ENCODE measurements at places on chromosomes 11 and 22.

DNA sequence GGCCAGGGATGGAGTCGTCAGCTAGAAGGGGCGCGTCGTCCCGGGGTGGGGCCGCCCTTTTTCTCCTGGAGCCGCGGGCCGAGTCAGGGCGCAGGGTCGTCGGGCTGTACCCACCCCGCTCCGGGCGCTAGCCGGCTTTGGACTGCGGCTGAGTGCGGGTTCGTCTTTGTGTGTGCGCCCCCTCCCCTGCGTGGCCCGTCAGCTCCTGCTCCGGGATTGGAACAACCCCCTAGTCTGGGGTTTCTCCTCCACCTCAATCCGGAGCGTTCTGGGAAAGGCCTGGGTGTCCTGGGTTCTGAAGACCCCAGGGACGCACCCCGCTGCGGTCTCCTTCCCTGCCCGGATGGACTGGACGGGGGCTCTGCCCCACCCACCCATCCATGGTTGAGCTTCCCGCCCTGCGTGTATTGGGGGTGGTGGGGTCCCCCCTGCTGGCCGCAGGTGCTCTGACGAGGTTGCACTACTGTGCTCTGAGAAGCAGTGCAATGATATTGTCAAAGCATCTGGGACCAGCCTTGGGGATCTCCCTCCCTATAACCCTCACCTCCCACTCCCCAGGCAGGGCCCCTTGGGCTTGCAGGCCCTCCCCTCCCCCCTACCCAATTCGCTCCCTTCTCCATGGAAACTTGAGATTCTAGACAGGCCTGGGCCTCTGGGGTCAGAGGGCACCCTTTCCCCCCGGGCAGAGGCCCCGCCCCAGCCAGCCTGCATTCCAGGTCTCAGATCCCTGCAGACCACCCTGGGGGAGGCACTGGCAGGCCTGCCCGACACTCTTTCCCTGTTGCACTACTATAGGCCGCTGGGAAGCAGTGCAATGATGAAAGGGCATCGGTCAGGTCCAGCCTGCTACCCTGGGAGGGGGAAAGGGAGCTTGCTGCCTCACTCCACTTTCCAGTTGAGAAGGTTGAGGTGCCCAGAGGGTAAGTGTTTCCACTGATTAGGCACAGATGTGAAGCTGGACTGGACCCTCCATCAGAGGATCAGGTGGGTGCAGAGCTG, 10.7 kb downstream of the SDF2L1 start:
- DNase-seq, result no peak

- DNase-seq, result peak; percentile 98
These were observed 378.7 kb downstream of the NTM start for GRCh38 chr11:131749101-131749500.

DNA sequence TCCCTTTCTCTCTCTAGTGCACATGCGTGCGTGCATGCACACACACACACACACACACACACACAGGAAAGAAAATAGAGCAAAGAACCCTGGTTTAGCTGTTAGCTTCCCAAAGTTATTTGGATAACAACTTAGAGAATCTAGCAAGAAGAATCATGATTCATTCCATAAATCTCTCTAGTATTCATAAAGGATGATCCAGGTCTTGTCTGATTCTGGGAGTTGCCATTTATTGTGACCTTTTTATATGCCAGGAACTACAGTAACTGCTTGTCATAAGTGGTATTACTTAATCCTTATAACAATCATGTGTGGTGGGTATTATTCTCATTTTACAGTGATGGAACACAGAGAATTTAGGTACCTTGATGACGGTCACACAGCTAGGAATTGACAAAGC, 141.5 kb upstream of the MTMR2 start:
- no peak for DNase-seq

DNA sequence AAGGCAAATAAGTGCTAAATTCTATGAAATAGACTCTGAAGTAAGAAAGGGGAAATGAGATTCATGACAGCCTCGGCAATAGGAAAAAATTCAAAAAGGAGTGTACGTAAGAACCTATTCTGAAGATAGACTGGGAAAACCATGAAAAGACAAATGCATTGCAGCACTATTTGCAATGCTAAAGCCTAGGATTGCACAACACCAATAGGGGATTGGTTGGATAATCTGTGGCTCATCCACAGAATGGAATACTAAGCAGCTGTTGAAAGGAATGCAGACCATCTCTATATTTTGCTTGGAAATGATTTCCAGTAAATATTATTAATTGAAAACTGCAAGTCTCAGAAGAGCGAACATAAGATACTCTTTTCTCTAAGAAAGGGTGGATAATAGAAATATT, 91.7 kb upstream of the CLMP start:
- no peak for DNase-seq

GRCh38 chr11:69841859-69842698, 22.9 kb upstream of the FGF3 start:
- DNase-seq, result peak; percentile 41

DNA sequence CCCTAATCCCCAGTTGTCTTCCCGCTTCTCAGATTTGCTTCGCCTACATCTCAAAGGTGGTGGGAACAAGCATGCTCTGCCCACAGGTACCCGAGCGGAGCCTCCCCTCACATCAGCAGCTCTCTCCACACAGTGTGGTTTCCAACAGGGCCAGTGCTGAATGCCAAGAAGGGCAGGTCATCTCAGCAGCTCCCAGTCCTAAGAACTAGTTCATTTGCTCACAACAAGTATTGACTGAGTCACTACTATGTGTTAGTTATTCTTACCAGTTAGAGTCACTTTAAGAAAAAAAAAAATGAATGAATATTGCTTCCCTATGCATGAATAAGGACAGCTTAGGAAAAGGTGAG, 66.2 kb downstream of the THAP12 start:
- peak; percentile 30 for DNase-seq

GRCh38 chr11:78941226-78941851, 366.7 kb upstream of the NARS2 start:
- DNase-seq, result no peak

GRCh38 chr11:72773696-72774095, 20.2 kb downstream of the STARD10 start:
- DNase-seq, result no peak

DNA sequence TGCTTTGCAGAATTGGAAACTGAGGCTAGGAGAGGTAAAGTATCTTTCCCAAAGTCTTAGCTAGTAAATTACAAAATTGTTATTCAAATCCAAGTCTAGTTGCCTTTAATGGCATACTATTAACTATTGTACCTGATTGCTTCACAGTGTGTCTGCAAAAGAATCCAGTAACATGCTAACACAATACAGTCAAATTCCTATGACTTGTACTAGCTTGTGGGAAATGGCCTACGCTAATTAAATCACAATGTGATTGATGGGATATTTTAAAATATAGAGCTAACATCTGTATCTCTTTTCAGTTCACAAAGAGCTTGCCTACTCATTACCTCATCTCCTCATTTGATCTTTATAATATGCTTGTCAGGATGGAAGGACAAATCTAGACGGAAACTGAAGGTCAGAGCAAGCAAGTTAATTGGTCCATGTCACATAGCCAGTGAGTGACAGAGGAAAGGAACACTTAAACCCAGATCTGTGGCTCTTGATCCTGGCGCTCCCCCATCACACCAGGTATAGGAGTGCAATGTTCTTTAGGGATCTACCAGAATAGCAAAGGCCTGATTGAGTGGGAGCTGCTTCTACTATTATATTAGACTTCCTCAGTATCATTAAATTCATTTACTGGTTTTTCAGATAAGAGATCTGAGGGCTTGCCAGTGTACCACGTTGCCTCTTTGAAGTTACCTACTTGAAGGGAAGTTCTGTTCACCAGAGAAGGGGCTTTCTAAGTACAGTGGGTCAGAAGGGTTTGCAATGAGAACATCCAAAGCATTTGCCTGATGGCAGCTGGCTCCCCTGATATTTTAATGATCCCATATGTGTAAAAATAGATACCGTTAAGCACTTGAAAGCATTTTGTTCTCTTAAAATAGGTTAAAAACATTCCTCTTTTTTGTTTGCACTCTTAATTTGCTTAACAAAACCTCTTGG, 213.6 kb upstream of the SESN3 start:
- no peak for DNase-seq

DNA sequence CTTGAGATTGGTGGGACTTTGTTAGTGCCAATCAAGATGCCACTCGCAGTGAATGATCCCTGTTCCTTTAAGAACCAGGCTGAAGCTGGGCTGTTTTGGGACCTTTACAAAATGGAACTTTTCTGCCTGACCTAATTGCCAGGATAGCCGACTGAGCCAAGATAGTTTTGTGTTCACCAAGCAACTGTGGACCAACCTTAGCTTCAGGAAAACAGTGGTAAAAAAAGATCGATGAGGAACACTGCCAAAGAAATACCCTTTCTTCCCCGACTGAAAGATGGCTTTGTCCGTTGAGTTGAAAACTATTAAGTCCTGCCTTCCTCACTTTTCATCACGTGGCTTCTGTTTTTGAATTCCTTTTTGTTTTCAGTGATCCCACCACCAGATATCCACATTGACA, 157.9 kb upstream of the SORL1-AS1 start:
- DNase-seq, result no peak

GRCh38 chr11:112620621-112621394, 340.4 kb upstream of the NCAM1 start:
- peak; percentile 60 for DNase-seq

- no peak for DNase-seq
These were observed 20.0 kb upstream of the RAB39A start for GRCh38 chr11:107908211-107908610.

DNA sequence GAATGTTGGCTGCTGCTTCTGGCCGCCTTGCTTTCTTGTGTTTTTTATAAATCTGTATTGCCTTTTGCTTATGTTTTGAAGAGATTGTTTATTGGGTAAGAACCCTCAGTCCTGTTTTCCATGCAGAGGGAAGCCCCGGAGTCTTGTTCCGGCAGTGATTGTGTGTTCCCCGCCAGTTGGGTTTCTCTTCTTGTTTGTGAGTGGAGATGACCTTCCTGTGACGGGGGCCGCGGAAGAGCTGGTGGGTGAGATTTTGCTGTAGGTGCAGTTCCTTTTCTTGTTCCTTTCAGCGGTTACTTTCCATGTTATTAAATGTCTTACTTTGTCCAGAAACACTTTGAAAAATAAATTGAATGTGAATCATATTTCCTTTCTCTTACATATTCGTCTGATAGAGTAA, 8.3 kb downstream of the TBC1D22A start:
- no peak for DNase-seq

GRCh38 chr22:46456818-46457163, 80.6 kb downstream of the CELSR1 start:
- no peak for DNase-seq

- no peak for DNase-seq
These were observed 4.1 kb upstream of the OR5J2 start for GRCh38 chr11:56172256-56172830.

- no peak for DNase-seq
These were observed 62.0 kb upstream of the THY1 start for GRCh38 chr11:119484741-119485605.

DNA sequence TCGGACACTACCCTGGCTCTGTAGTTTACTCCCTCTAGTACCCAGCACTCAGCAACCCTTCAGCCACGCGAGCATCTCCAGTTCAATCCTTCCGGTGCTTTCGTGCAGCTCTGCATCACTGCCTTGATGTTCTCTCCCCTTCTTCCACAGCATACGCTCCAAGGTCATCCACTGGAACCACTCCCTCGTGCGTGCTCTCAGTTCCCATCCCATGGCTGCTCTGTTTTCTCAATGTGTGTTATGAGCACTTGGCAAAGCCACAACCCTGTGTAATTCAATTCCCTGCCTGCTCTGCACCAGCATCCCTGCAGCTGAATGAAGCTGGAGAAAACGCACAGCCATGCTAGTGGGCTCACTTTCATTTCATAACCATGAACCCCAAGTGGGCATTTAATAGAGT, 38.5 kb upstream of the NFRKB start:
- DNase-seq, result no peak

DNA sequence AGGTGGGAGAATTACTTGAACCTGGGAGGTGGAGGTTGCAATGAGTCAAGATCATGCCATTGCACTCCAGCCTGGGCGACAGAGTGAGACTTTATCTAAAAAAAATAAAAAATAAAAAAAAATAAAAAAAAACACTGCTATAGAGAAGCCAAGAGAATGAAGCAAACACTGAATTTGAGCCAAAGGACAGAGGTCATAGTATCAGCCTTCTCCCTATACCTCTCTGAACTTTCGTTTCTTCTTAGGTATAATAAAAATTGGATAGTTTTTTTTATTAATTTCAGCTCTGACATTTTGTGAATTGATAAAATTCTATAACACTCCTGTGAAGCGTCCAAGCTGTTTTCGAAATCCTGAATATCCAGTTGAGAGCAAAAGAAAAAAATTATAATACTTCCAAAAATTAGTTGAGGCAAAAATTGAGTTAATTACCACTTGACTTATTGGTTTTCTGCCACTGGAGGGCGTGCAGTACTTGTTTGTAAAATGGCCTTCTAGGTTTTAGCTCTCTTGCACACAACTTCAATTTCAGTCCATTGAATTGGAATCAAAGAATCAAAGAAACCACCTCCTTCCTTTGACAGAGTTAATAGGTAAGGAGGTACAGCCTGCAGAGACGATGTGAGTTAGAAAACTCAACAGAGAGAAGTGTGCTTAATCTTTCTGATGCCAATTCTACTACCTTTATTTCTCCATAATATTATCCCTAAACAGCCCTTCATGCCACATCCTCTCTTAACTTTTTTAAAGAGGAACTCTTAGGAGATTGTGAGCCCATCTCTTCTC, 143.2 kb downstream of the BBOX1 start:
- DNase-seq, result peak; percentile 50

DNA sequence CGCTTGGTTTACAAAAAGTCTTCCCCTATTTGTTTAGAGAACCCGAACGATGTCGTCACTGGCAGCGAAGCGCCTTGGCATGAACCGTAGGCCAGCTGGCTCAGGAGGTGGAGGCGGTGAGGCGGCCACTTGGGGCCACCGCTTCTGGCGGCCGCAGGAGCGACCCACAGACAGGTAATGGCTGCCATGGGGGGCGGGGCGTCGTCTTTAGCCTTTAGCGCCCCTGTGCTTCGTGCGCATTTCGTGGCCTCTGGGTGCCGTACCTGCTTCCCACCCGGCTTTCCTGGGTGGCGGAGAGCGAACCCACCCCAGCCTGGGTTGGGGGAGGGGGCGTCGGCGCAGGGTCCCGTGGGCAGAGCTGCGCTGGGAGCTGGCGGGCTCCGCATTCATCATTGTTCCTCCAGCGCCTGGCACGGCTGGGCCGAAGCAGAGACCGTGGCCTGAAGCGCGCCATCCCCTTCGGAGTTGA, 469 bp upstream of the OSBP2 start:
- DNase-seq, result peak; percentile 15

GRCh38 chr11:66388780-66389386, 17.3 kb upstream of the SLC29A2 start:
- peak; percentile 44 for DNase-seq

GRCh38 chr11:79314906-79315689, 125.7 kb downstream of the TENM4 start:
- DNase-seq, result no peak

DNA sequence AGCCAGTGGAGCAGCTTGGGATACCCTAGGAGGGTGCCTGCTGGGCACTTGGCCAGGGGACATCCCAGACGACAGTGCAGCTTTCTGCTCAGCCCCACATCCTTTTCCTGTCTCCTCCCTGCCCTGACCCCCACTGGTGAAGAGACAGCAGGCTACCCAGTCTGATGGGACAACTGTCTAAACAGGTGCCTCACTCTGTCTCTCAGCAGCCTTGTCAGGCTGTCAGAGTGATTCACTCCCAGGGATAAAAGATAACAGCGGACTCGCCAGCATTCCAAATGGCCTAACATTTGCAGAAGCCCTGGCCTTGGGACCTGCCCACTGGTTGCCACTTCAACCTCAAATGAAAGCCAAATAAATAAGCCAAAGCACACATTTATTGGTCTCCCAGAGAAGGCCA, 318.6 kb upstream of the PLET1 start:
- peak; percentile 21 for DNase-seq

Data from HT1080 (cell line).